Activated CD4-positive, alpha-beta T cell treated with anti-CD3 and anti-CD28 coated beads, Interleukin-2, amount 50 U/mL, for 24 hours (primary cell): ENCODE measurements at places on chromosomes 5 and 9.
A peak's percentile ranks its signal among the peaks of the same experiment; 100 is the strongest.

GRCh38 chr5:132813599-132814502 lies 749 bp downstream of the SOWAHA start:
- no peak for DNase-seq

- DNase-seq = no peak
Measured at GRCh38 chr9:130145658-130146057, 26.5 kb upstream of the NCS1 start.

- no peak for DNase-seq
Measured at GRCh38 chr5:173354645-173355044, 26.4 kb upstream of the STC2 start.

DNA sequence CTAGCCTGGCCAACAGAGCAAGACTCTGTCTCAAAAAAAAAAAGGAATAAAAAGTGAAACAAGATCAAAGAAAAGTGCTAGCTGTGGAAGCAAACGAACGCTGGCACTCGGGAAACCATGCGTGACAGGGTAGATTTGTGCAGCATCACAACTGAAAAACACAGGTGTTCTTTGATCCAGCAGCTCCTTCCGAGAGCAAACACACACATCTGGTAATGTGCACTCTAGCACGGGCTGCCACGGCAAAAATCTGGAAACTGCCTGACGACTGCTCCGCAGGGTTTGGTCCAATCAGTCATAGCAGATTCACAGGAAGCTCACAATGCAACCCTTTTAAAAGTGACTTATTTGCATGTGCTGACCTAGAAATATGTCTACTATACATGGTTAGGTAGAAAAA lies 80.0 kb downstream of the SYK start:
- DNase-seq = no peak

- DNase-seq = no peak
Measured at GRCh38 chr9:131733541-131734061, 6.3 kb downstream of the RAPGEF1 start.

- DNase-seq = no peak
Measured at GRCh38 chr9:88534456-88535225, at the start of gene NXNL2. Gene NXNL2 (plus strand): TSS chr9:88535178. CDS start chr9:88535435, 257 bp downstream.

DNA sequence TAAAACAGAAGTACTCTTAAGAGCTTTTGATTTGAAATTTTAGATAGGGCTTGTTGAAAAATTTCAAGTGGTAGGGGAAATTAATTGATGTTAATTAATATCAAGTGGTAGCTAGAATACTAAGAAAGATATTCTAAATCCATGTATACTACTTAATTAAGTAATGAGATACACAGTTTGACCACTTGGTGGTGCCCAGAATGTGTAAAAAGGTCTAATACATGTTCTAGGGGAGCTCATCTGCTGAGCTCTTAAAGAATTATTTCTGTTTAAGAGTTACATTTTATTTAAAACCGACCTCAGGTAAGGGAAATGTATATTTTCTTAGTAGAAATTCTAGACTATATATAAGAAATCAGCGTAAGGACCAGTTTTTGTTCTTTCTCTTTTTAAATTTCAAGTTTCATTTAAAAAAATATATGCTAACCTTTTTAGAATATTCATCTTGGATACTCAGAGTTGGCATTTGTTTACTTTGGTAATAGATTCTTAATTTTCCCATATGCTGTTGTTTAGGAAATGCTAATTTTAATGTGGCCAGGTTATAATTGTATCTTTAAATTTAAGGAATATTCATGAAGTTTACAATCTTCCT lies 61.5 kb downstream of the LNPEP start:
- peak; percentile 19 for DNase-seq

DNA sequence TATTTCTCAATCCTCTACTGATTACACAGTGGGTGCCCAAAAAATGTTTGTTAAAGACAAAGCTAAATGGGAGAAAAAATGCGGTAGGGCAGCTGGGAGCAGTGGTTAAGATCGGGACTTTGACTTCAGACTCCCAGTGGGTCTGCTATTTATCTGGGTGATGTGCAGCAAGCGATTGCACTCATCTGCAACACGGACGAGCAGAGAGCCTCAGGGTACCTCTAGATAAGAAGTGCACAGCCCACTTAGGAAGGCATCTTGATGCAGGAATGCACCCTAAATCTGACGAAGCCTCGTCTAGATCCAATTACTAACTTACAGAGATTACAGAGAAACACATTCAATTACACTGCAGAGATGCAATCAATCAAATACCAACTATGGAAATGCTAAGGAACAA lies 4.0 kb downstream of the MAPK9 start:
- no peak for DNase-seq

- no peak for DNase-seq
Measured at GRCh38 chr5:72920690-72921502, 34.9 kb upstream of the FCHO2 start.

DNA sequence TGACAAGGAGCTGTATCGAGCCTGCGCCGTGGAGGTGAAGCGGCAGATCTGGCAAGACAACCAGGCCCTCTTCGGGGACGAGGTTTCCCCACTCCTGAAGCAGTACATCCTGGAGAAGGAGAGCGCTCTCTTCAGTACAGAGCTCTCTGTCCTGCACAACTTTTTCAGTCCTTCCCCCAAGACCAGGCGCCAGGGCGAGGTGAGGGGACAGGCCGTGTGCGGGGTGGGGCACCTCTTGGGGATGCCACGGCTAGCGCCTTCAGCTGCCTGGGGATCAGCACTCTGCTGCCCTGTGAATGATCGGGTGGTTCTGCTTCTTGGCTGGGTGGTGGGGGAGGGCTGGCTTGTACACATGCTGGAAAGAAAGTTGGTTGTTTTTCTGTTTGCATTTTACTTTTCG lies 1.7 kb downstream of the NELFB start:
- no peak for DNase-seq

DNA sequence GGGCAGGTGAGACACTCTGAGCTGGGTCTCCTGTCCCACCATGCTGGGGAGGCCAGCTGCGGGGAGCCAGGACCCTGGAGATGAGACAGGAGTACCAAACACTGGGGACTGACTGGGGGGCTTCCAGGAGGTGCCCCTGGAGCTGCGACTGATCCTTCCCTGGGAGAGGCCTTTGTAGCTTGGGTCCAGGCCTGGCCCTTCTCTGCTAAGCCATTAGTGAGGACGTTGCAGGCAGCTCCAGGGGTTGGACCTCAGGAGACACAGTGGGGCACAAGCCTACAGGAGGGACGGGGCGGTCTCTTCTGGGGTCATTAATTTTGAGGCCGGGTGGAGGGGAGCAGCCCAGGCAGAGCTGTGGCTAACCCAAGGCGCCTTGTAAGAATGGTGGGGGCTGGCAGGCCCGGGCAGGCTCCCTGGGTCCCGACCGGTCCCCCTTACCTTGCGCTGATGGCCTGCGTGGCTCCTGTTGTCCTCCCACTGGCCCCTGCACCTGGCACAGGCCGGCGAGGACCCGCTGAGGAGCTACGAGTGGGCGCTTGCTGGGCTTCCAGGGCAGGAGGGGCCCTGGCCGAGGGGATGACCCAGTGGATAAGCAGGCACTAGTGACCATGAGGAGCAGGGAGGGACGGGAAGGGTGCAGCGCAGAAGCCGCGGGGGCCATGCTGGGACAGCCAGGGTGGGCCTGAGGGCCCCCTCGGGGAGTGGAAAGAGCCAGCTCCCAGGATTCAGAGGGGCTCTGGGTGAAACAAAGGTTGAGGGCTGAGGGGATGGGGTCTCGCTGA lies 5.1 kb downstream of the MRPS2 start:
- no peak for DNase-seq

DNA sequence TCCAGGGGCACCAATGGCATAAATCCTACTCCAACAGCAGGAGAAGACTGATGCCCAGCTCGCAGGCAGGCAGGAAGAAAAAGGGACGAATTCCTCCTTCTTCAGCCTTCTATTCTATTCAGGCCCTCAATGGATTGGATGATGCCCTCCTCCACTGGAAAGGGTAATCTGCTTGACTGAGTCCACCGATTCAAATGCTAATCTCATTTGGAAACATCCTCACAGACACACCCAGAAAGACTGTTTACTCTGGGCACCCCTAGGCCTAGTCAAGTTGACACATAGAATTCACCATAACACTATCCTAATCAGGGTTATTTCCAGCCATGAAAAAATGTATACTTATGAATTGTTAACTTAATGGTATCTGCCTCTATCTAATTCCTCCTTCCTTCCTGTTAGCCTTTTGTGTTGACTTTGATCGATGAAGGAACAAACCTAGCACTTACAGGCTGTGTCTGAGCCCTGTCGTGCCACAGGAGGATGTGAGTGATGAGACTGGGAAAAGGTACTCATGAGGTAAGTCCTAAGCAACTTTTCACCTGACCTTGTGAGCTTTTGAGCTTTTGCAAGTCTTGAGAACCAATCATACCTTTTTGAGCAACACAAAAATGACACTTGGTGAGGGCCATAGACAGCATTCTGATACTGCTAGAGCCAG lies 36.5 kb downstream of the FOXD1 start:
- DNase-seq = no peak

DNA sequence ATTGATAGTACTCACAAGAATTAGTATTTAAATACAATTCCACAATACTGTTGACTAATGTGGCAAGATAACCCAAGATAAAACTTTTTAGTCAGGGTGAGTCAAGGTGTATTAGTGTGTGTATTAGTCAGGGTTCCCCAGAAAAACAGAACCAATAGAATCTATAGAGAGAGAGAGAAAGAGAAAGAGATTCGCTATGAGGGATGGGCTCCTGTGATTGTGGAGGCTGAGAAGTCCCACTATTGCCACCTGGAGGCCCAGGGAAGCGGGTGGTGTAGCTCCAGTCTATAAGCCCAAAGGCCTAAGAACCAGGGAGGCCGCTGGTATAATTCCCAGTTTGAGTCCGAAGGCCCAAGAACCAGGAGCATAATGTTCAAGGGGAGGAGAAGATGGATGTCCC lies 10.0 kb upstream of the SHISAL2B start:
- no peak for DNase-seq

GRCh38 chr5:59149271-59149670 lies 566.4 kb downstream of the RAB3C start:
- DNase-seq = no peak

DNA sequence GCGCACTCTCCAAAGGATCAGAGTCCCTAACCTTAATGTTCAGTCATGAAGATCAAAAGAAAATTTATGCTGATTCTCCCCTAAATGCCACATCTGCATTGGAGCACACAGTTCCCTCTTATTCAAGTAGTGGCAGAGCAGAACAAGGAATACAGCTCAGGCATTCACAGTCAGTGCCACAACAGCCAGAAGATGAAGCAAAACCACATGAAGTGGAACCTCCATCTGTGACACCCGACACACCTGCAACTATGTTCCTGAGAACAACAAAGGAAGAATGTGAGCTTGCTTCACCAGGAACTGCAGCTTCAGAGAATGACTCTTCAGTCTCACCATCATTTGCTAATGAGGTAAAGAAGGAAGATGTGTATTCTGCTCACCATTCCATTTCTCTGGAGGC lies 40.0 kb downstream of the CMYA5 start:
- no peak for DNase-seq

DNA sequence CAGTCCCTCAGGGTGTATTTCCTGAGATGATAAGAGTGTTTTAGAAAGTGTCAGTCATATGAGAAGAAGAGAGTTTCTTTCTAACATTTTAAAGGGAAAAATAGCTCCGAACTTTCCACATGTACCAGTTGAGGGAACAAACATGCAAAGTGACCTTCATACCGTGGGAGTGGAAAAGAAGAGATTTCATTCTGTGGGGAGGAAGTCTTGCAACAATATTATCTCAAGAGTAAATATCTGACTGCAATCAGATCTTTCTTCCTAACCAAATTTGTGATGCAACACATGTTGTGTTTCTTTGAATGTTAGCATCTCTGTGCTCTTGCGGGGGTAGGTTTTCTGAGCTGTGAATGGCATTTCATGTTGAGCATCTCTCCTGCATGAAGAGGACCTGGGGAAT lies 30.6 kb downstream of the ANKRD55 start:
- no peak for DNase-seq

- no peak for DNase-seq
Measured at GRCh38 chr5:119243888-119244287, 111.9 kb upstream of the TNFAIP8 start.

DNA sequence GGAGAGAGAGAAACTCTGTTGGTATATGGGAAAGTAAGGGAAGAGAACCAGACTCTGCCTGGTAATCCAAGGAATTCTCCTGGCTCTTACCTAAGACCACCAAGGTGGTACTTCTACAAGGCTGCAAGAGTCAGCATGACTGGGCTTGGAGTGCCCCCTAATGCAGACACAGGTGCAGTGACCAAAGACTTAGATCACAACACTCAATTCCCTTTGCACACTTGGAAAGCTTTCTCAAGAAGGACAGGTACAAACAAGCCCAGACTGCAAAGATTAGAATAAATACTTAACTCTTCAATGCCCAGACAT lies 25.2 kb downstream of the UGT3A2 start:
- no peak for DNase-seq

DNA sequence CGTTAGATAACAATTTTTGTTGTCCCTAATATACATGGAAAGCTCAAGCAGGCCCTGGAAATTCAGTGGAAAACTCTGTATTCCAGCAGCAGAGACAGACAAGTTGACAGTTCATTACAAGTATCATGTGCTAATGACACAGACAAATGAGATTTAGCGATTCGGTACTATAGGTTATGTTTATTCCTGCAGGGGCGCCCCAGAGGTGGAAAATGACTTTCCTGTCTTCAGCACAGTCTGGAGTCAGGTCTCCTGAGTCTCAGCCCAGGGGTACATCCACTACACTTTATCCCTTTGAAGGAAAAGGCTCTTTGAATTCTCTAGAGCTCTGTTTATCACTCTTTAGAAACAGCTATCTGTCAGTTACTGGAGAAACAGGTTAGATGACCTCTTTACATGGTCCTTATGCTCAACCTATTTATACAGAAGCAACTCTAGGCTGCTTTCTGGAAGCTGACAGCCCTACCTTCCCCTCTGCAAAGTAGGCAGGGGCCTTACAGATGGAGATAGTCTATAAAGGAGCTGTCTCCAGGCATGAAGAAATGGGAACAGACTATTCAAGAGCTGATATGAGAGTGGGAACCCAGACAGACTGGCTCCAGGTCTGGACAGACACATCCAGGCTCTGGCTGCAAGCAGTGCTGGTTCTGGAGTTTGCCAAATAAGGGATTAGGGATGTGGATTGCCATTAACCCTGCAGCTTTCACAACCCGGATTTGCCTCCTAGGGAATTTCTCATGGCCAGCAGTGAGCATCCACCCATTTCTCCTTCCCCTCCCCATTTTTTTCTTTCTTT lies 7.2 kb upstream of the SLC31A2 start:
- DNase-seq = no peak

- no peak for DNase-seq
Measured at GRCh38 chr5:111353035-111353434, 128.9 kb downstream of the CAMK4 start.

- peak; percentile 57 for DNase-seq
Measured at GRCh38 chr9:137064027-137064879, 6.1 kb downstream of the SAPCD2 start.

DNA sequence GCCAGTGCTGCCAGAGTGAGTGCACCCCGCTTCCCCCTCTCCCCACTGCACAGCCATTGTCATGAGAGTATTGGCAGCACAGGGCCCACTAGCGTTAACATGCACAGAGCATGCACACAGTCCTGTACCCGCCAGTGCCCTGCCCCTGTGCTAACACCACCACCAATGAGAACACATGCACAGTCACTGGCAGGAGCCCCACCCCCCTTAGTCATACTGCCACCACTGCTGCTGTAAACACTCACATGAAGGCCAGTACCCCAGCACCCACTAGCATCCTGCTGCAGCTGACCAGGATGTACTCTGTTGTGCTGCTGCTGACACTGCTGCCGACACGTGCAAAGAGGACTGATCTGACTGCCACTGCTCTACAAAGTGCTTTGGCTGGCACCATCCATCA lies 19.5 kb upstream of the RANBP6 start:
- no peak for DNase-seq

- DNase-seq = no peak
Measured at GRCh38 chr5:88889189-88890069, 6.4 kb upstream of the MEF2C start.
